ENCODE measurements at places on chromosomes 1 and 21.

GRCh38 chr1:147773215-147773715 lies 12.9 kb upstream of the GJA5 start:
- DNase-seq, result no peak

GRCh38 chr1:110718452-110718851 lies 43.7 kb upstream of the KCNA3 start:
- no peak for DNase-seq

GRCh38 chr21:34557261-34557660 lies 45.3 kb upstream of the KCNE1 start:
- DNase-seq, result no peak

DNA sequence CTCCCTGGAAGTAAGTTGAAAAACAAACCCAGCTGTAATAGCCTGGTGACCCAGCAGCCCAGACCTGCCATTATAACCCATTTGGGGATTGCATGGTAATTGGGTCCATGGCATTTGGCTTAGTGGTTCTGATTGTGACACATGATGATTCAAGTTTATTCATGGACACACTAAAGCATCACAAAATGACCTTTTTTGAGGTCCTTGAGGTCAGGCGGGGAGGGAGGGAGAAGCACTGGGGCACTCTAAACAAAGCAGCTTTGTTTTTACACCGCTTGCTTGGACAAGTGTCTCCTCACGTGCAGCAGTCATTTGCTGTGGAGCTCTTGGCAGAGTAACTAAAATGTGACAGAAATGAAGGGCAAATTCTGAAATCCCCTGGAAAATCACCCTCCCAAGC lies 241.0 kb upstream of the SGIP1 start:
- peak; percentile 69 for DNase-seq

DNA sequence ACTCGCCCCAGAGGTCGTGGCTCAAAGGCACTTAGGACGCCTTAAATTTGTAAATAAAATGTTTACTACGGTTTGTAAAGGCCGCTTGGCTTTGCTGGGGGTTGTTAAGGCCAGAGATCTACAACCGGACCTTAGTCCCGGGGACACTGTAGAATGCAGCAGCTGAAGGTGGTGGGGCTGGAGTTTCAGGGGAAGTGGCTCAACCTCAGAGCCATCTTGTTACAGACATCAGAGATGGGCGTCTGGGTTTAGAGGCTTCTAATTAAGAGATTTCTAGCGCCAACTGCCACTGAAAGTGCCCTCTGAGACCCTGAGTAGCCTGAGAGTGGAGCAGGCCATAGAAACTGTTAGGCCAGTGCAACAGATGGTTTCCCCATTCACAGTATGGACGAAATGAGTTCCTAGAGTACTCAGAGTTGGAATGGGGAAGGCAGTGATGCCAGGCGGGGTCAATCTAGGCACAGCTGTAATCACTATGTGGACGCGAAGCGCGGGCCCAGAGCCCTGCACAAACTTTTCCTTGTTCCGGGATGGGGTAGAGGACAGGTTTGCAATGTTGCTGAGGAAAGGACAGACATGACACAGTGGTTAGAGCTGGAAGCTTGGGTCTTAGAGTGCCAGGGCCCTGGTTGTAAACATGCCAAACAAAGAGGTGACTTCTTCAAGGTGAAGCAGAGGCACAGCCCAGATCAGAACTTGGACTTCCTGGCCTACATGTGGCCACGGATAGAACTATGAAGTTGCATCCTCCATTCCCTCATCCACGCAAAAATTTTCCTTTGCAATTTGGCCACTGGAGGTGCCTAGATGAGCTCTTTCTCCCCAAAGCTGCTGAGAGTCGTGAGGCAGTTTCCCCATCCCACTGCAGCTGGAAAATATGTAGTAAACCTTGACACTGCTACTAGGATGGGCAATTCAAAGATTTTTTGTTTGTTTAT lies 6.0 kb downstream of the HLX start:
- no peak for DNase-seq
